ENCODE measurements at places on chromosomes 4 and X.

GRCh38 chrX:41895826-41896225, 27.5 kb downstream of the CASK start:
- ATAC-seq: no peak

DNA sequence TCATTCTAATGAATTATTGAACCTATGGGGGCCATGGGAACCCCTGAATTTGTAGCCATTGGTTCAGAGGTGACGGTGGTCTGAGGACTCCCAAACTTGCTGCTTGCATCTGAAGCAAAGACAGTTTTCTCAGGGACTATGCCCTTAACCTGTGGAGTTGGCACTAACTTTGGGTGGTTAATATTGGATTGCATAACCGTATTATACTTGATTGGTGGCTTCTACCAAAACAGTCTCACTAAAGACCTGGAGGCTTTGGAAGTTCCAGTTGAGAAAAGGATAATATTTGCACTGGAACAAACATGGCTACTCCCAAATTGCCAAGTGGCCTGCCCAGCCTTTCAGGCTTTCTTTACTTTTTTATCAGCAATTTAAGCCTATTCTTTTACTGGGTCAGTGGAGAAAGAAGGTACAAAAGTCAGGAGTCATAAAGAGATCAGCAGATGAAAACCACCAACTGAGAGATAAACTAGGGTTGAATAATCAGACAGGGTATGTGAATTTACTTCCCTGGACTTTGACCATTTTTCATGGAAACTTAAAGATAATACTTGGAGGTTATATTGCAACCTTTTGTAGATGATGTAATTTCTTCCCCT, 7.9 kb upstream of the KLHL8 start:
- ATAC-seq: no peak

- ATAC-seq: no peak
Measured at GRCh38 chrX:39585808-39586207, 511.9 kb downstream of the BCOR start.

- no peak for ATAC-seq
Measured at GRCh38 chr4:35734381-35735098, 509.8 kb downstream of the ARAP2 start.

DNA sequence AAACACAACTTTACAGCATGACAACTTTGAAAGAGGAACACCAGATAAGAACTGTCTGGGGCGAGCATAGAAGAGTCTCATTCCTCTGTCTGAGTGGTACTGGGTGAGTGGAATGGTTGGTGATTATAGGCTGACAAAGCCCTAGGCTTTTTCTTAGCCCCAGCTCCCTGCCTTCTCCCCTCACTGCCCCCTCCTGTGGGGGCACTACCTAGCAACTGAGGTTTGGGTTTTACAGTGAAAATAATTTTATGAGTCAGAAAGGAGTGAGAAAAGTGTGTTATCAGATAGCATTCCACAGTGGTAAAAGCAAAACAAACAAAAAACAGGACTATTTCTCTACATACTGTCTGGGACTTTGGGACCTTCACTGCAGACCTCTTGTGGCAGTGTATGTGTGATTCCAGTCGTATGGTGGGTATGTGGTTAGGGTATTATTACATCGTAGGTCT, 10.5 kb upstream of the TMEM165 start:
- no peak for ATAC-seq

DNA sequence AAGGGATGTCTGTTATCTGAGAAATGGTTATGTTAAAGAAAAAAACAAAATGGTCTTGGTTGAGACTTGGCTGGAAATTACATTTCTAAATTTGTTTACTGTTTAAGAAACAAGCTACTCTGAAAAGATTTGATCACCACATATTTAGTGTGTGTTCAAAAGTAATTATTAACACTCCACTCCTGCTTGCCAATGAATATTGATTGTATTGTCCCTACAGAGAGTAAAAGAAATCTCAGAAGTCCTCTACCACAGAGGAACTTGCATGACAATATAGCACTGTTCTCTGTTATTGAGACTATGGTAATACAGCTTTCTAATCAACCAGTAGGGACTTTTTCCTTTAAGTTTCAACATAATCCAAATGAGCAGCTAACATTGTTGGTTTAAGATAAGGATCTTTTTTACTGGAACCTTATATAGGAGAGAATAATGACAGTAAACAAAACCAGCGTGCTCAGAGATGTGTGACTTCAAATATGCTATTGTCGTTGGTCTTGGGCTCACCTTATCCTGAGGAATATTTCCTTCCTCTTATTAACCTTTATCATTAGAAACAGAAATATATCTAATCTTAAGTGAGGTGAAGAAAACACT, 47.6 kb downstream of the CXCL13 start:
- ATAC-seq: no peak
